ENCODE measurements at places on chromosomes 12 and 14. TPM values are rescaled to one million over a fixed set of nuclear protein-coding genes. Genes with fewer than 3 reads are reported as not detected.

- DNase-seq: no peak
These were observed 78.0 kb downstream of the DBX2 start for GRCh38 chr12:44972746-44973421.

DNA sequence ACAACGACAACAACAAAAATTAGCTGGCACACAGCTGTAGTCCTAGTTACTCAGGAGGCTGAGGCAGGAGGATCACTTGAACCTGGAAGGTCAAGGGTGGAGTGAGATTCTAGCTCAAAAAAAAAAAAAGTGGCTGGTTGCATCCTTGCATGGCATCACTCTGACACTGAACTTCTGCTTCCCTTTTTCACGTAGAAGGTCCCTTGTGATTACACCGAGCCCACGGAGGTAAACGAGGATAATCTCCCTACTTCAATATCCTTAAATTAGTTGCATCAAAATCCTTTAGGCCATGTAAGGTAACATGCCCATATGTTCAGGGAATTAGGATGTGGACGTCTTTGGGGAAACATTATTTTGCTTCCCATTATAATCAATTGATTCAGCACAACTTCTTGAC is 4.0 kb upstream of the PPP4R4 start:
- DNase-seq: no peak

DNA sequence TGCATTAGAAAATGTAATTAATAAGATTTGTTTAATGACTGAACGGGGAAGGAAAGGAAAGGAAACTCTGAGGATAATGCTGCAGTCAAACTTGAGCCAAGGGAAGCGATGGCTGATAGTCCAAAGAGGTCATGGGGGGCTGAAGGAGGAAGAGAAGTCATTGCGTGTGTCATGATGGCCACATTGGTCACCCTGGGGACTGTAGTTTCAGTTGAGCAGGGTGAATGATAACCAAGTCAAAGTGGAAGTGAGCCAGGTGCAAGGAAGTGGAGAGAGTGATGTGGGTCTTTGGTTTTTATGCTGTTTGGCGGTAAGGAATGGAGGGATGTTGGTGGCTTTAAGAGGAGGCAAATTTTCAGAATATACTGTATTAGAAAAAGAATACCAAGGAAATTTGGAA is 21.6 kb downstream of the C12orf75 start:
- DNase-seq: no peak

DNA sequence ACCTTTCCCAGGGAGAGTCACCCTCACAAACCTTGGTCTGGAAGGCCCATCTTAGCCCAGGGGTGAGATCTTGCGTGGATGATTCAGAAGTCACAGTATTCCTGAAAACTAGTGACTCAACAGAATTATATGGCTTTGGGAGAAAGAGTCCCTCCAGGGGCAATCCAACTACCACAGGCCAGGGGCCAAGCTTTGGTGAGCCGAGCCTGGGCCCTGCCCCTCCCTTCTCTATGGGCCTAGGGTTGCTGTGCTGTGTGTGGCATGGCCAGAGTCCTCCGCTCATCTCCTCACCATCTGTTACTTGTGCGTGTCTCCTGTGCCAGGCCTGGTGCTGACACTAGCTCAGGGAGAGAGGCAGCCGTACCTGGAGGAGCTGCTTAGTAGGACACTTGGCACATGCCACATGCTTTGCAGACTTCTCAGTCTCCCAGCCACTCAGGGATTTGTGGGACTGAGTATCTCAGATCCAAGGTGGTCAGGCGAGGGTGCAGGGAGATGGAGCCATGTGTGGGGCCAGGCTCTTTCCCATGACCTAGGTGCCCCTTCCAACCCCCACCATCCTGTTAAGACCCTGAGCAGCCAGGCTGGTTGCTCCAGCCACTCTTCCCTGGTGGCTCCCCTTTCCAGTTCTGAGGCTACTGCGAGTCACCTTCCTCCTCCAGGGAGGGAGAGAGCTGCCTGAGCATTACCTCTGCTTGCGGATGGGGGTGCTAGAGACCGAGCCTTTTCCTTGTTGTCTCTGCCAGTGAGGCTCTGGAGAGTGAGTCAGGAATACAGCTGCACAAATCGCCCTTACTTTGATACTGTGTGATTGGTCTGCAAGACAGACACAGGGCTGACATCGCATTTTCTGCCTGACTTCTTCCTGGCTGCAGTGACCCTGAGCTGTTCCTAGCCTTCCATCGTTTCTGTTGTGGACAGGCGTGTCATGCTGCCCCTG is 94.1 kb downstream of the SLC25A47 start:
- no peak for DNase-seq

- no peak for DNase-seq
These were observed 48.3 kb downstream of the SPATS2 start for GRCh38 chr12:49415521-49415970.

GRCh38 chr12:49548822-49549648 is 10.2 kb downstream of the KCNH3 start:
- DNase-seq: peak; percentile 57

DNA sequence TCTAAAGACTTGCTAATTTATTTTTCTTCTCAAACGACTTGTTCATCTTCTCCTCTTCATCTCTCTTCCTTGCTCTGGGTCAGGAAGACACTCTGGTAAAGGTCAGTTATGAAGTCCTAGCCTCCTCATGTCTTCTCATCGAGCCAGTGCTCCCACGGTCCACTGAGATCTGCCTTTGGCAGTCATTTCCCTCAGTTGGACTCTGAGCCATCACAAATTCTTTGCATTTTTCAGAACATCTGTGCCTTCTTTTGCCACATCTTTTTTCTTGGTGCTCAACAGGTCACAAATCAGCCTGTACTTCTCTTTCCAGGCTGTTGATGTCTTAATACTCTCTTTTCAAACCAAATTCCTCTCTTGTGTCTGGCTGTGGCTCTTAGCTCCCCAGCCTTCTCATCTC is 49.7 kb downstream of the IGF1 start:
- DNase-seq: no peak

DNA sequence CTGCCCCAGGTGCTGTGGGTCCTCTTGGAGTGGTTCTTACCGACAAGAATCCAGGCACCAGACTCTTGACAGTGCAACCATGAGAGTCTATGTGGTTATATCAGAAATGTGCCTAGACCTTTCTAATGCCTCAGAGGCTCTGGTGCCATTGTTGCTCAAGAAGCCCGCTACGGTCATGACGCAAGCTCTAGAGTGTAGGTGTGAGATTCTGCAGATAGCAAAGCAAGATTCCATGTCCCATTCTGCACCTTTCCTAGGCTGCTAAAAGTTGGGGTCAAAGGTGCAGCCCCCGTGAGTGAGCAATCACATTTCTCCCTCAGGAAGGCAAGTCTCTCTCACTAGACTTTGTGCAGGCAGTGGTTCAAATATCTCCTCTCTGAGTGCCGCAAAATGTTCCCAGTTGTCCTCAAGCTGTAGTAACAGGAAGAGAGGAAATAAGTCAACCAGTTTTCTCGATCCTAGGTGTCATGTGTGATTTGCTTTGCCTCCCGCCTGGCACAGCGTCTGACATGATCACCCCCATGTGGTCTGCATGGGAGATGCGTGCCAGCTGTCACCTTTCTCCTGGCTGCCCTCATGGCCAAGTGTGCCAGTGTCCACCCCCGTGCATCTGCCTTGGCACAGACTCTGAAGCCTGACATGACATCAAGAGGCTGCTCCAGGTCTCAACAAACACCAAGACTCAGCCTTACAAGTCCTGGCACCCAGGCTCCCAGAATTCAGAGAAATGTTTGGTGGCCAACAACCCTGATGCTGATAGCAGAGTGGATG is 122.5 kb upstream of the COCH start:
- DNase-seq: no peak

- DNase-seq: no peak
These were observed 683 bp downstream of the CIPC start for GRCh38 chr14:77098529-77099353.

The ITGB7 gene
- 17.0 TPM for total RNA-seq

The CD163 gene
- total RNA-seq: 0.27 TPM

The ADGRD1 gene
- total RNA-seq: 0.54 TPM

Measured in hematopoietic multipotent progenitor cell (in vitro differentiated cells).